Activated CD4-positive, alpha-beta T cell treated with anti-CD3 and anti-CD28 coated beads, Interleukin-10, Interleukin-2, amounts not matched to agents 100 ng/mL and 50 ng/mL, durations not matched to agents 16 hours and 8 hours (primary cell): ENCODE measurements at places on chromosomes 4 and X.

DNA sequence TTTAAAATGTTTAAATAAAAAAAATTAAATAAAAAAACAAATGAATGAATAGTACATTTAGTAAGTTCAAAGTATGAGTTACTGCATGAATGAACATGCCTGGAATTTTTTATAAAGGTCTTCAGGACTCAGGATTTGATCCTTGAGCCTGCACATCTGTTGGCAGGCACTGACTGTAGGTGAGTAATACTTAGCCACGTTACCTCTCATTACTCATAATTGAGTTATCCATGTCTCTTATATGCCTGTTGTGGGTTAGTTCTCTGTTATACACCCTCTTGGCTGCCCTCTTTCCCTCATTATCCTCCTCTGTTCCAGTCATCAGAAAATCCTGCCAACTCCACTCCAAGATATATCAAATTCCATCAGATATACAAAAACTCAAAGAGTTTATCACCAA lies 276.0 kb downstream of the FBXW7 start:
- DNase-seq: no peak

- no peak for DNase-seq
These were observed 42.2 kb downstream of the AGA start for GRCh38 chr4:177400030-177400429.

GRCh38 chr4:38205261-38205660 lies 245.1 kb downstream of the PTTG2 start:
- DNase-seq: no peak

DNA sequence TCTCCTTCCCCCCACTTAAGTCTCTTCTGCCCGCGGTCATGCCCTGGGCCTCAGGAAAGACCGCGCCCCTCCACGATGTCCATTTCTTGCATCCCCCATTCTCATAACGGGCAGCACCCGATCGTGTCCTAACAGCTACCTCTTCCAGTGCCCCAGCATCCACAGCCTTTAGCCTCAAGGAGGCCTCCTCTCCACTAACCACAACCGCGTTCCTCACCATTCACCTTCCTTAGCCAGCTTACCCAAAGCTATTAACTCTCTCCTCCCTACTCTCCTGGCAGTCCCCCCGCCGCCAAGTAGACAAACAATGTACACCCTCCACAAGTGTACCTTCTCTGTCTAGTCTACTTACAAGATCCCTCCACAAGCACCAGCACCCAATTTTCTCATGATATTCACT lies 58.6 kb upstream of the PAGE5 start:
- no peak for DNase-seq

- no peak for DNase-seq
These were observed 90.7 kb upstream of the DCLK2 start for GRCh38 chr4:149987330-149988086.

DNA sequence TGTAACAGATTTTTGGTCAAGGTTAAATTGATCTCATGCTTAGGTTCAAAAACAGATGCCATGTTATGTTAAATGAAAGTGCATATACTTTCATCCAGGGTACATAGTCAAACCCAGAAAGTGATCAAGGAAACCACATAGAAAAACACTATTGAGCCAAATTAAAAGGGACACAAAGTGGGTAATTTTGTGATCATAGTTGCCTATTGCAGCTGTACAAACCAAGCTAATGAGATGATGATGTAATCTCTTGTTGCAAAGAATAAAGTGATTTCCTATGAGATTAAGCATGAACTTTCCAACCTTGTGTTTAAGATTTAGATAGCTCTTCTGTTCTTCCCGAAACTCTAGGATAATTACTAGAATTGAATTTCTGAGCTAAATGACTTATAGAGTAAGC lies 20.2 kb upstream of the LIMCH1 start:
- DNase-seq: no peak

GRCh38 chr4:176300565-176300964 lies 19.2 kb upstream of the SPCS3 start:
- no peak for DNase-seq
